ENCODE measurements at places on chromosomes 12 and 14. TPM values are rescaled to one million over a fixed set of nuclear protein-coding genes. Genes with fewer than 3 reads are reported as not detected.

Gene TDG
- 24.9 TPM for total RNA-seq

Gene NGDN
- total RNA-seq, result 39.9 TPM

Gene CLEC2B
- total RNA-seq, result 8.7 TPM

Gene SPTB
- total RNA-seq, result 1.9 TPM

Gene TAS2R30
- total RNA-seq, result 11.8 TPM

Gene CELA1
- total RNA-seq, result not detected

Gene CLEC4A
- 2.1 TPM for total RNA-seq

Gene BHLHE41
- 186 TPM for total RNA-seq

DNA sequence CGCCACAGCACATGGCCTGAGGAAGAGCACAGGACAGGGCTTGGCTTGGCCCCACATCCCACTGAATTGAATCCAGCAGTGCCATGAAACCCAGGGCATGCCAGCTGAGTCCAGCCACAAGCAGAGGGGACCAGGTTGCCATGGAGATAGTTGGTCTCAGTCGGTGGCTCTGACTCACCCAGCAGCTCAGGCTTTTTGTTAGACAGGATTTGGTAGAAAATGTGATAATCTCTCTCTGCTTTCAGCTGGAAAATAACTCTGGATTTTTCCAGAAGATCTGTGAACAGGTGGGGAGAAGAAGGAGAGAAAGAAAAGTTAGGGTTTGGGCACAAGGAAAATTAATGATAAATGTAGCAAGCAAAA is 4.8 kb downstream of the MYH7 start:
- DNase-seq, result no peak

- no peak for DNase-seq
These were observed 11.4 kb downstream of the INF2 start for GRCh38 chr14:104700747-104701217.

- DNase-seq, result no peak
These were observed 26.9 kb upstream of the ANKLE2 start for GRCh38 chr12:132788375-132789098.

- no peak for DNase-seq
These were observed 657.6 kb downstream of the MED13L start for GRCh38 chr12:115619889-115620288.

- DNase-seq, result no peak
These were observed 151.0 kb upstream of the KRAS start for GRCh38 chr12:25401547-25402345.

DNA sequence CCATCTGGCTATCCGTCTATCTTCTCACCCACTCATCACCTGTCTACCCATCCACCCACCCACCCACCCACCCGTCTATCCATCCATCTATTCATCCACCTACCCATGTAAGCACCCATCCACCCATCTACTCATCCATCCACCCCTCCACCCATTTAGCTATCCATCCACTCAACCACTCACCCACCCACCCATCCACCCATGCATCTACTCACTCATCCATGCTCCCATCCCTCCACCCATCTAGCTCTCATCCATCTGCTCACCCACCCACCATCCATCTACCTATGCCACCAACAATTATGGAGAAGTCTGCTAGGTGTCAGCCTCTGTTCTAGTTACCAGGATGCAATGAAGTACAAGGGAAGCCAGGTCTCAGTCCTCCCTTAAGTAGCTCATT is 11.1 kb downstream of the TNFAIP2 start:
- no peak for DNase-seq

- DNase-seq, result no peak
These were observed 254.6 kb downstream of the FBXL14 start for GRCh38 chr12:1339618-1340319.

DNA sequence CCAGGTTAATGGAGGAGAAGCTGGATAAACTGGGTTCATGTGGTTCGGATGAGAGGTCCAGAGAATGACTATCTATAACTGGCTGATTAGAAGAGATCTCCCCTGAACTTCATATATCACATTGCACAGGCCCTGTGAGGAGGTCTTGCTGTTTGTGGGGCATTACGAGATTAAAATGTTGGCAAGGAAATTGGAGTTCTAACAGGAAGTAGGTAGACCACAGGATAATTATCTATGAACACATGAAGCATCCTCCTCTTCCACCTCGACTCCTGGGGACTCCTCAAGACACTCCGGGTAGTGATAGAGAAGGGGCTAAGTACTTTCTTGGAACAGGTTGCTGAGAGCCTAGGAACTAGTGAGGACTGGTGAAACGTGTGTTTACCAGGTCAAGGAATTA is 418.8 kb downstream of the KCNH5 start:
- no peak for DNase-seq
